ENCODE measurements at places on chromosomes 7 and 10.

GRCh38 chr10:132788831-132789219 is 2.9 kb upstream of the NKX6-2 start:
- no peak for DNase-seq

GRCh38 chr7:100367676-100368613 is 5.3 kb upstream of the PILRA start:
- DNase-seq = no peak

DNA sequence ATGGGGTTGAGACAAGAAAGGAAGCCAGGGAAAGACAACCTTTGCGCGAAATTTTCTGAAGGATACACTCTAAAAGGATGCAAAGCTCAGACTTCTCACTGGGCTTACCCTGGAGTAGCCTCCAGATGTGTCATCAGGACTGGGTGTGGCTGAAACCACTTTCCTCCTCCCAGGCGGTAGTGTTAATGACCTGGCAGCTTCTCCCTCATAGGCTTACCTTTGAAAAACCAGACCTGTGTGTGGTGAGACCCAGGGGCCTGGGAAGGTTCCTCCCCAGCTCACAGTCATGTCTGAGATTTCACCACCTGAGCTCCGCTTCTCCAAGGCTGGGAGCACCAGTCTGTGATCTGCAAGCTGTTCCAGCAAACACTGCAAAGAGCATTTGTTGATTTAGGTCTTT is 93.7 kb downstream of the EPC1 start:
- DNase-seq = no peak

GRCh38 chr10:67926951-67927350 is 42.5 kb downstream of the SIRT1 start:
- no peak for DNase-seq

DNA sequence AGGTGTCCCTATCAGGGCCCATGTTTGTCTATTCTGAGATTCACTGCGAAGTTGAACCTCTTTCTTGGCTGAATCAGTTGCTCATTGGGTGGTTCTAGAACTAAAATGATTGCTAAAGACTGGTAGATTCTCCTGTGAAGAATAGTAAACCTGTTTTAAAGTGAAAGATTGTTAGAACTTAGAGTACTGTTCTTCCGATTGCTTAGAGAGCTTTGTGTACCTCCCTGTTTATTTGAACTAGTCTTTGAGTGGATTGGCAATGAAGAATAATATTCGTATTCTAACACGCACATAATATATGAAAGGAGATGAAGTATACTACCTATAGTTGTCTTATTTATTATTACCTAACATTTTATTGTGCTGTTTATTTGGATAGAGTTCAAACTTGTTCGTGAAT is 124.8 kb upstream of the RPA3 start:
- DNase-seq = no peak

DNA sequence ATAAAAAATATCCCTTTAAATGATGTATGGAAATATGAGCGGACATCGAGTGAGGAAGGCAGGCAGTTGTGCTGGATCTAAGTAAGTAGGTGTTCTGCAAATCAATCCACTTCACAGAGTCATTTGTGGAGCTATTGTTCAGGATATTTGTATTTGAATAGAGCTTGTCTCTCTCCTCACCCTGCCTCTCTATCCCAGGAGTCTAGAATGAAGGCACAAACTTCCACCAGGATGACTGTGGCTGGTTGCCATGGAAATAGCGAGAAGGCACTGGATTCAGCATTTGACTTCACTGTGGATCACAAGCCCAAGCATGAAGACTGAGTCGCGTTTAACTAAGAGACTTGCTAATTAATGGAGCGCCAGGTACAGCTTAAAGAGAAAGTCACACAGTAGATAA is 53.2 kb downstream of the NPY start:
- no peak for DNase-seq

DNA sequence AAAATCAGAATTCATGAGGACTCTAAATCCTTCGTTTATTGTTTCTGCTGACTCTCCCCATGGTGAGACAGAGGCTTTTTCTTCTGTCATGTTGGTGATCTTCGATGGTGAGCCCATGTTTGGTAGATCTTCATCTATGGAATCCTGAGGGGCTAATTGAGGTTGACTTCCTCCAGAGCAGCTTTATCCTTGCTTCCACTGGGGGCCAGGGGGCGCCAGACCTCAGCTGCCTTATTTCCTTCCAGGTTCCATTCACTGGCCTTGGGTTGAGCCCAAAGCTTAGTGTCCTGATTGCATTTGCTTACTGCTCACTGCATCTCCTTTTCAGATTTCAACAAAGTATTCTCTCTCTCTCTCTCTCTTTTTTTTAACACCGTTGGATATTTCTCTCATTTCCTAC is 80.7 kb downstream of the GCC1 start:
- DNase-seq = peak; percentile 20

- no peak for DNase-seq
Observed at GRCh38 chr10:13483951-13484350, 44.9 kb downstream of the BEND7 start.

DNA sequence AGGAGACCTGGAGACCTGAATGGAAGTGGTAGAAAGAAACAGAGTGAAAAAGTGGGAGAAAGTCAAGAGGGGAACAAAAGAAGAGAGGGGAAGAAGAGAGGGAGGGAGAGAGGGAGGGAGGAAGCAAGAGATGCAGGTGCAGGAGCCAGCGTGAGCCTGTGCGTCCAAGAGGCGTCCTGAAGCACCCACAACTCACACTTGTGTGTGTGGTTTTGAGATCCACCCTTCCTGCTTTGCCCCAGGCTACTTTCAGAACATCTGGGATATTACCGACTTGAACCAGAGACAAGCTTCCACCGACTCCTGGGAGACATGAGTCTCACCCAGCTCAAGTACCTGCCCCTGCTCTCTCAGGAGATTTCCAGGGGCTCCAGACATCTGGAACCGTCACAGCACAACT is 9.8 kb downstream of the AFAP1L2 start:
- no peak for DNase-seq

DNA sequence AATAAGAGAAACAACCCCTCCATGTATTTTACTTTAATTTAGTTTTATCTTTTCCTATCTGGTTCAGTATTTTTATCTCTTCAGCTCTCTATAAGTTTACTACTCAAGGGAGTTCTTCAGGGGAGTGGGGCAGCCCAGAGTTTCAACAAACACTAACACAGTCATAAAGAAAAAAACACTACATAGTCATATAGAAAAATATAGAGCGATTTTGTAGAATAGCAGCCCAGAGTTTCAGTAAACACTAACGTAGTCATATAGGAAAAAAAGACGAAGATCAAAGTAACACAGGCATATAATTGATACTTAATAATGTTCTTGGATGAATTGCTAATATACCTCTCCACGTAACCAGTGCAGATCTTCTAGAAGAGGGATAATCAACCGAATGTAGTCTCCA is 54.7 kb downstream of the PON1 start:
- DNase-seq = no peak

- no peak for DNase-seq
Observed at GRCh38 chr7:46407125-46407524, 486.1 kb upstream of the IGFBP3 start.

DNA sequence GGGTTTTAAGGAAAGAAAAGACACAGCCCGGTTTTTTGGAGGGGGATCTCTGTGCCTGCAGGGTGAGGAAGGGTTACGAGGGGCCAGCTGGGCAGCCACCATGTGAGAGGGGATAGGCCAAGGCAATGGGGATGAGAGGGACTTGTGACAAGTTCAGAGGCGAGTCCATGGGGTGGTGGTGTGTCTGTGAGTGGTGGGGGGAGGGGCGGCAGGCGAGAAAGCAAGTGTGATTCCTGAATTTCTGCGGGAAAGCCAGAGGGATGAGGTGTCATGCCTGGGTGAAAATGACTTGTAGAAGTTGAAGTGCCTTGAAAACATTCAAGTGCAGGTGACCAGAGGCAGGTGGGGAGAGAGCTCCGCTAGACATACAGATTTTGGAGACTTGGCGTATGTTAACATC is 61.0 kb upstream of the RNF32 start:
- no peak for DNase-seq

GRCh38 chr10:79310200-79310865 is 36.9 kb upstream of the PPIF start:
- no peak for DNase-seq

GRCh38 chr10:8058274-8059111 is 4.0 kb downstream of the GATA3 start:
- DNase-seq = no peak

GRCh38 chr10:12432402-12433189 is 83.2 kb downstream of the CAMK1D start:
- DNase-seq = no peak

DNA sequence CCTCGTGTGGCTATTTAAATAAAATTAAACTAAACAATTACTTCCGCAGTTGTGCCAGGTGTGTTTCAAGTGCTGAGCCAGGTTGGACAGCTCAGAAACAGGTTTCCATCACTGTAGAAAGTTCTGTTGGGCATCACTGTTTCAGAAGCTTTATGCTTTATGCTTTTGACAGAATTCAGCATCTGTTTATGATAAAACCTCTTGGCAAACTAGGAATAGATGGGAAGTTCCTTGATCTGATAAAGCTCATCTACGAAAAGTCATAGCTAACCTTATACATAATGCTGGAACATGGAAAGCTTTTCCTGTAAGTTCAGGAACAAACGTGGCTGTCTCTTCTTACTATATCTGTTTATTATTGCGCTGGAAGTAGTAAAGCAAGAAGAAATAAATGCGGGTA is 143.4 kb downstream of the DOCK1 start:
- no peak for DNase-seq

DNA sequence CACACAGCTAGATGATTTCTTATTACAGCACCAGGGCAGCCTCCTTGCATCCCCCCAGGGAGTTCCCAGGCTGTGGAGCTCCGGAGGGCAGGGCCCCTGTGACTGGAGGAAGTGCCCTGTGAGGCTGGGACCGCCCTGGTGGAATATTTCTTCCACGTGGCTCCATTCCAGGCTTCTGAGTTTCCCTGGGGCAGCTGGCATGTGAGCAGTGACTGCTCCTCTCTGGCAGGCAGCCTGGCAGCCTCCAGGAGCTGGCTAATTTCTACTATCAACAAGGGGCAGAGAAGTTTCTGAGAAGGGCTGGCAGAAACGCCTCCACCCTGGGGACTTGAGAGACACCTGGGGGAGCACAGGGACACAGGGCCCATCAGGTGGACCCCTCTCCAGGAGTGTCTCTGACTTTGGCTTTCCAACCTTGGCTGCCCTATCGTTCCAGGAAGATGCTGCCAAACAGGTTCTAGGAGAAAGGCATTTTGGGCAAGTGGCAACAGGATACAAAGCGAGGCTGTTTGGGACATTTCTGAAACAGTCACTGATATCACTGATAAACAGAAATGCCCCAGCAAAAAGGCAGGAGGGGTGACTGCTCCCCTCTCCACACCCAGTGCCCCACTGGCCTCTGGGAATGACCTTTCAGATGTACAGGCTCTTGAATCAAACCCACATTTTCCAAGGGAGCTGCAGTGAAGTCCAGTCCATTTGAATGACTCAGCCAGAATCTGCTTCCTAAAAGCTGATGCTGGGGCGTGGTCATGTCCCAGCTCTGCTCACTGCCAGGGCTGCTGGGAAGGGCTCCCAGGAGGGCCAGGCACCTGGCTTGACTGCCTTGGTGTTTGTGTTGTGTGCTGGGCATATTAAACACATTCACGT is 16.1 kb downstream of the MYOF start:
- DNase-seq = peak; percentile 77

GRCh38 chr10:125991392-125991791 is 95.0 kb downstream of the FANK1 start:
- no peak for DNase-seq

DNA sequence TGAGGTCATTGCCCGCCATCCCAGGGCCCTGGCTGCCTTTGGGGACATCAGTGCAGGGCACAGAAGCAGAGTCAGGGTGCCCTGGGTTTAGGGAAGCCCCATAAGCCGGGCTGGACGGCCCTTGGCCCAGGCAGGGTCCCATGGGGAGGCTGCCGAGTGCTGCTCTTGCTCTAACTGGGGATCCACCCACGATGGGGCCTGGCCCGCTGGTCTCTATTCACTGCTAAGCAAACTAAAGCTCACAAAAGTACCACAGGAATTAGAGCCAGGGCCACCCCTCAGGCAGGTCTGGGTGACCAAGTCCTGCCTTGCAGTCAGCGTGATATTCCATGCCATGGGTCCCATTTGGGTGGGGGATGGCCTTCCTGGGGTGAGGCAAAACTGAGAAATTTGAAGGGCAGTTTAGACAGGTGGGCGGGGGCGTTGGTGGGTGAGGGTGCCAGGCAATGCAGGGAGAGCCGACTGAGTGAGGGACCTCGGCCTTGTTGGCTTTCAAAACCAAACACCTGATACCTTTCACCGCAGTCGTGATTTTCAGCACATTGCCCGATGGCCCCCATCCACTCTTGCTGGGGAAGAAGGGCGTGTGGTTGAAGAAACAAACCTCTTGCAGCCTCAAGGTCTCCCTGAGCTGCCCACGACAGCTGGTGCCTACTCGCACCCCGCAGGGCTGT is 92.8 kb upstream of the PPIF start:
- DNase-seq = no peak

GRCh38 chr10:133445751-133446708 is 7.7 kb upstream of the SCART1 start:
- DNase-seq = no peak

GRCh38 chr10:129531195-129531968 is 64.3 kb downstream of the MGMT start:
- DNase-seq = peak; percentile 75

GRCh38 chr7:50956522-50957155 is 173.9 kb upstream of the GRB10 start:
- DNase-seq = no peak

GRCh38 chr7:90720984-90721760 is 125.1 kb downstream of the CDK14 start:
- DNase-seq = peak; percentile 33

GRCh38 chr10:99844433-99844955 is 62.1 kb downstream of the ABCC2 start:
- no peak for DNase-seq

- DNase-seq = no peak
Observed at GRCh38 chr10:34966040-34966439, 124.1 kb downstream of the CUL2 start.

DNA sequence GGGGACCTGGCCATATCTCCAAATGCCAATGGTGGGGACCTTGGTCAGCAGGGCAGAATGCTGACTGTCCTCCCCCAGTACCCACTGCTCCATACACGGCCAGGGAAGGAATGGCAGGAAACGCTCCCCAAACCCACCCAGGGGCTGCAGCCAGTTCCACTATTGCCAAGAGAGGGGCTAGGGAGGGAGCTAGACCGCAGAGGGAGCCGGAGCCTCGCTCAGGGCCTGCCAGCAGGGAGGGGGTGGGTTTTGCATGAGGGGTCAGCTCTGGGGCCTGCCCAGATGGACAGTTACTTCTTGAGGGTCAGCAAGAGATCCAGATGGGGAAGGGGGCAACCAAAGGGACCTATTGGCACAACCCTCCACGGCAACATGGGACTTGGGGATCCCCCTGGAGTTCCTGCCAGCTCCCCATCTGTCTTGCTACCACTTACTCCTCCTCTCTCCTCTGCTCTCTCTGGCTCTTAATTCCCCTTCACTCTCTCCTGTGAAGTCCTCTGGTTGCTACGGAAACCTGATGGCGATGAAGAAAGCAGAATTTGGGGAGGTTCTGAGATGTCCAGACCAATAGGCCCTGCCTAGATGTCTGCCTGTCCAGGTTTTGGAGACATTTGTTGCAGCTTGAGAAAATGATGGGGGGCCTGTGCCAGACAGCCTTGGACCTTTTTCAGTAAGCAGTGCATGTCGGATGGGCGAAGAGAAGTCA is 12.6 kb downstream of the FGF8 start:
- DNase-seq = no peak

All from AG08396 (cell line).